ENCODE measurements at places on chromosomes 16 and 17.
A peak's percentile ranks its signal among the peaks of the same experiment; 100 is the strongest.

DNA sequence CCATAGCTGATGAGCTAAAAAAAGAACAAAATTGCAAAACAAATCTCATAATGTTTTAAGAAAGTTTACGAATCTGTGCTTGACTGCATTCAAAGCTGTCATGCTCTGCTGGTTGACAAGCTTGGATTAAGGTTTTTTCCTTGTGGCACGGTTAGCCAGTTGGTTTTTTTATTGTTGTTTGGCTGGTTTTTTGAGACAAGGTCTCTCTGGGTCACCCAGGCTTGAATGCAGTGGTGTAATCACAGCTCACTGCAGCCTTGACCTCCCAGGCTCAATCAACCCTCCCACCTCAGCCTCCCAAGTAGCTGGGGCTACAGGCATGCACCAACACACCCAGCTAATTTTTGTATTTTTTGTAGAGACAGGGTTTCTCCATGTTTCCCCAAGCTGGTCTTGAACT is 45.7 kb downstream of the PHKB start:
- DNase-seq = no peak

GRCh38 chr17:64551461-64551860 is 44.7 kb downstream of the CEP95 start:
- DNase-seq = no peak

GRCh38 chr16:89096768-89097391 is 3.2 kb downstream of the ACSF3 start:
- peak; percentile 11 for DNase-seq

DNA sequence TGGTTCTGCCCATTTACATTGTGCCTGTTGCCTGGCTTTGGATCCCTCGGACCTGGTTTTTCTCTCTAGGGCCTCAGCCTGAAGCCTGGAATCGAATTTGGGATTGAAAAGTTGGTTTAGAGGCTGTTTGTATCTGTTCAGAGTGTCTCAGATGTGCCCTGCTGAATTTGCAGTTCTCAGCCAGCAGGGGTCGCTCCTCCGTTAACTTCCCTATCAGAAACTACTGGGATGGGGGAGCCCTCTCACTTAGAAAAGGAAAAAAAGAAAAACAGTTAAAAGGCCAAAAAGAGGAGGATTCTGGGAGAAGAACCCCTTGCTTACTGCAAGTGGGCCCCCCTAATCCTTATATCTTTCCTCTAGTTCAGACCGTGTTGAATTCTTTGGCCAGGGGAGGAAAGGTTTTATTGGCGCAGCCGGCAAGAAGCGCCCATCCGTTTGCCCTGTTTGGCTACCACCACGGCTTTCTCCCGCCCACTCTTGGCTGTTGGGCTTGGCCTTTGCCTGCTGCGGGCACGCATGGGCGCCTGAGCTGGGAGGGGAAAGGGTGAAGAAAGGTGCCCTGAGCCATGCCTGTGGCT is 8.7 kb downstream of the FZD2 start:
- DNase-seq = no peak

DNA sequence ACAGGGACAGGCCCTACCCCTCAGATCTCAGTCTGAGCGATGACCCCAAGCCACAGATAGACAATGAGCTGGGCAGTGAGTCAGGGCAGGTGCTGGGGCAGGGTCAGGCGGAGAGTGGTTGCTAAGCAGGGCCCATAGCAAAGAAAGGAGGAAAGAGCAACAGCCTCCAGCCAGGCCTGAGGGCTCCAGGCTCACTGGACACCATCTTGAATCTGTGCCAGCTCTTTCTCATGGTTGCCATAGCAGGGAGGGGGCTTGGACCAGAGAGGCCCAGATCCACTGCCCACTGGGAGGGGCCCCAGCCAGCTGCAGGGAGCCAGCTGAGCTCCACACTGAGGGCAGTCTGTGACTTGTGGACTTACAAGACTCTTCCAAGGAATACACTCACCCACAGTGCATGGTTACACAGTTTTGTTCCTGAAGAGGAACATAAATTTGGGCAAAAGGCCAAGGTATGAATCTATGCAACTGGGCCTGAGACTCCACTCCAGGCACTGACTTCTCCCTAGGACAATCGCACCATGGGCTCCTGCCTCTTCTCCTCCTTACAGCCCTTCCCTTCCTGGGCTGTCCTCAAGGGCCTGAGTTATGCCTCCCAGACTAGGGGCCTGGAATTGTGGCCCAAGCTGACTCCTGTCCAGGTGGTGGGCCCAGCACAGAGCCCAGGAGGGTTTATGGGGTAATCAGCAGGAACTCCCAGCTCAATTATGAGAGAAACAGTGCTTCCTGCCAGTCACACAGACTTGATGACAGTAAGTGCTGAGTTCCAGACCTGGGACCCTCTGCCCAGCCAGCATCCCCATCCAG is 59.9 kb downstream of the BEAN1 start:
- no peak for DNase-seq

GRCh38 chr17:31680126-31680525 is 178.9 kb downstream of the COPRS start:
- DNase-seq = no peak

DNA sequence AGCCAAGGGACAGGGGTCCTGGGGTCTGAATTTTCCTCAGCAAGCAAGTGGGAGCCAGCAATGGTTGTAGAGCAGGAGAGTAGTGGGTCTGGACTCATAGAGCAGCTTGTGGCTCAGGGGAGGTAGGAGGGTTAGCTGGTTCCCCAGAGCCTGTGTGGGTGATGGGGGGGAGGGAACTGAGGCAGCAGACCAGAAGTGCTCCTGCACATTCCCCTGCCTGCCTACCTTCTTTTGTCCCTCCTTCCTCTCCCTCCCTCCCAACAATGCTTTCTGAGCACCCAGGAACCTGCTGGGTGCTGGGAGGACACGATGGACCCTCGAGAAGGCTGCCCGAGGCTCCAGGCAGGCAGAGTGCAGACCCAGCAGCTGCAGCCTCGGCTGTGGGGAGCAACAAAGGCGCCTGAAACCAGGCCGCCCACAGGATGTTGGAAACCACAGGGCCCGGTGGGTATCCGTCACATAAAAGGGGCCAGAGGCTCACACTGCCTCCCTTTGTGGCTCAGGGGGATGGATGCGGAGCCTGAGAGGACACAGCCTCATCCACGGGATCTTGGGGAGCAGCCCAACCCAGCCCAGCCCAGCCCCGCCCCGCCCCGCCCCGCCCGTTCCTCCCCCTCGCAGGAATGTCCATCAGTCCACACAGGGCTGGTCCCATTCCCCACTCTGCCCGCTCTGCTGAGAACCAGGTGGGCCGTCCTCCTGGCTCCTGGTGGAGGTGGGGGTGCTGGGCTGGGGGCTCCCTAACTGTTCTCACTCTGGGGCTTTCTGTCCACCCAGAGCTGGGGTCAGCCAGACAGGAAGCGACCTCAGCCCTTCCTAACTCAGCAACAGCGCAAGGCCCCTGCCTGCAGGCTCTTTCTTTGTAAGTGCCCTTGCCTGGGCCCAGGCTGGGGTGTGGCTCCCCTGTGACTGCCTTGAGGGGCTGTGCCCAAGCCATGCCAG is 1.7 kb upstream of the NLRC3 start:
- no peak for DNase-seq

DNA sequence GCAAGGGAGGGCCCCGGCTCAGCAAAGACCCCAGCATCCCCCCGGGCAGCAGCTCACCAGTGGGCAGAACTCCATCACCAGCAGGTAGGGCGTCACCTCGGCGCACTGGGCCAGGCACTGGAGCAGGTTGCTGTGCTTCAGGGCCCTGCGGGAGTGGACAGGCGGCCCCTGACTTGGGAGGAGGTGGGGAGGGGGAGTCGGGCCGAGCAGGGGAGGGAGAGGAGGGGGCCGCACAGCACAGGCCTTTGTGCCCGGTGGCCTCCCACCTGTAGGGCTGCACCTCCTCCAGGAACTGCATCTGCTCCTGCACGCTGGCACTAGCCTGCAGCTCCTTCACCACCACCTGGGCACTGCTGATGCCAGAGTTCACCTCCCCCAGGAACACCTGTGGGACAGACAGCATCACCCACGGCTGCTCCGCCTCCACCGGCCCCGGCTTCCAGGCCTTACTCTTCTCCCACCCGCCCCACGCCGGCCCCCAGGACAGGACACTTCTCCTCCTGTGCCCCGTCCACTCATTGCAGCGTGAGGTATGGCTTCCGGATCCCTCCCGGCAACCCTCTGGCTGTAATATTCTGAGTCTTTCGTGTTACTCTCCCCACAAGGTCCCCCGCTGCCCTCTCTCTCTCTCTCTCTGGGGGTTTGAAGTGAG is 37.7 kb upstream of the PVALEF start:
- DNase-seq = no peak

GRCh38 chr17:31309556-31309955 is 4.3 kb downstream of the EVI2B start:
- DNase-seq = no peak

- DNase-seq = no peak
These were observed 22.3 kb upstream of the PLLP start for GRCh38 chr16:57306676-57307341.

GRCh38 chr16:24538756-24539294 is 541 bp upstream of the RBBP6 start:
- DNase-seq = no peak

DNA sequence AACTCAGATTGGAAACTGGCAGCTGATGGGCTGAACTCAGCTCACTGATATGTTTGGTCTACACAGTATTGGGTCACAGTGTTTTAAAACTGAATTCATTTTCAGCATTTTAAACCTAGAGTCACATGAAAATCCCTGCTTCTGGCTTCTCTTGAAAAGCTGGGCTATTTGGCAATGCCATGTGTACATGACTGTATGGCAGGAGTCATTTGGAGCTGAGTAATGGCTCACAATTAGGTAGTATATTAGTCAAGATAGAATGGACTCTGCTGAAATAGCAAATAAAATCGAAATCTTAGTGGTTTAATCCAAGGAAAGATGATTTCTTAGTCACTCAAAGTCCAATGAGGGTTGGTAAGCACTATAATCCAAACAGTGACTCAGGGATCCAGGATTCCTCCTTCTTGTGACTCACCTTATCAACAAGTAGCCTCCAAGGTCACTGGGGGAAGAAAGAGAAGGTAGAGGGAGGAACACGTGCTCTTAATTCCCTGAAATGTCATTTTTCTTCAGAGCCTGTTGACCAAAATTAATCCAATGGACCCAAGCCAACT is 13.9 kb upstream of the PMP22 start:
- DNase-seq = no peak

DNA sequence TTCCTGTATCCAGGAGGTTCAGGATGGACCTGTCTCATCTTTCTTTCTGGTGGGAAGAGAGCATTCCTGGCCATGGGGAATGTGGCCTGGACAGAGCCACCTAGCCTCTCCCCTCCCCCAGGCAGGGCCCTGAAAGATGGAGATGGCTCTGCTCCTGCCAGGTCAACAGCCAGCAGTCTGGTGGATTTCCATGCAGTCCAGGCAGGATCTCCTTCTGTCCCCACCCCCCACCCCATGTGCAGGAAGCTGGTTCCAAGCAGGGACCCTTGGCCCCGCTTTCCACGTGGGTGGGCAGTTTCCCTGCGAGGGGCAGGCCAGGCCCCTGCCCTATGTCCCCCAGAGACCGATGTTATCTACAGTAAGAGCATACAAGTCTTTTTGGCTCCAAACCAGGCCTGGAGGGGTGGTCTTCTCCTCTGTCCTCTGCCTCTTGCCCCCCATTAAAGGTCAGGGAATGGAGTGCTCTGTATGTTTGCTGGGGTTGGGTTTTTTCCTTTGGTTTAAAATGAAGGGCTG is 240.5 kb downstream of the SEC14L1 start:
- DNase-seq = no peak

DNA sequence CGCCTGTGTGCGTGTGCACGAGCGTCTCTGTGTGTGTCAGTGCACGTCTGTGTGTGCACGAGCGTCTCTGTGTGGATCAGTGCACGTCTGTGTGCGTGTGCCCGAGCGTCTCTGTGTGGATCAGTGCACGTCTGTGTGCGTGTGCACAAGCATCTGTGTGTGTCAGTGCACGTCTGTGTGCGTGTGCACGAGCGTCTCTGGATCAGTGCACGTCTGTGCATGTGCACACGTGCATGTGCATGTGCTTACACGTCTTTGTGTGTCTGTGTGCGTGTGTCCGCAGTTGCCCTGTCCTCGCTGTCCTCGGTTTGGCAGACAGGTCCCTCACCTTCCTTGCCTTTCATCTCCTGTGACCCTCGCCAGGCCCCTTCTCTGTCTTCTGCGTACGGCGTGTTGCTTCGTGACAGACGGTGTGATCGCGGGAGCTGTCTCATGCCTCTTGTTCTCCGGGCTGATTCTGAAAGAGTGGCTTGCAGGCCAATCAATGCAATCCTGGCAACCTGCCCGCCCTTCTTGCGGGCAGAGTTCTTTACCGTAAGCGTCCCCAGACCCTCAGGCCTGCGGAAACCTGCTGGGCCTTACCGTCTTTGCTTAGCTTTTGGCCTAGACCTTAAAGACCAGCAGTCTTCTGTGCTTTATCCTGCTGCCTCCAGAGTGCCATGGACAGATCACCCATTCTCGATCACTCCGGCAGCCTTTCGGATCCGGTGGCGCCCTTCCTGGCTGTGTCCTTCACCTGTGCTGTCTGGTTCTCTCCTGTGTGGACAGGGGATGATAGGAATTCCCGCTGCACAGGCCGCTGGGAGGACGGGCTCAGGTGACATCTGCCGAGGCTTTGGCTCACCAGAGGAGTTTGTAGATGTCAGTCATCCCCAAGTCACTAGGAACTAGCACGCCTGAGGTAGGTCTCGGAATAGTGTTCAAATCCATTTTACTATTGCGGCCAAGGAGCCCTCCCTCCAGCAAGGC is 18.5 kb downstream of the MLYCD start:
- no peak for DNase-seq

DNA sequence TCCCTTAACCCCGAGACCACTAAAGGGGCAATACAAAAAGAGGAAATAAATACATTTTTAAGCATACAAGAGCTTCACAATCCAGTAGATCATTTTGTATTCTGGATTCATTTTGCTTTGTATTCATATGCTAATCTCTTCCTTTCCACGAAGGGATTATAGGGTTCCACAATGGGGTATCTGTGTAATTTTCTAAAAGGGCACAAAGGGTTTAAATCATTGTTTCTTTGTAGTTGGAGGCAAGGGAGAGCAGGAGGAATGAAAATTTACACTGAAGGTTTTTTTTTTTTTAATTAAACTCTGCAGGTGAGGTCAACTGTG is 592 bp upstream of the NUFIP2 start:
- DNase-seq = no peak

GRCh38 chr16:58753711-58754134 is 19.6 kb upstream of the GOT2 start:
- no peak for DNase-seq

DNA sequence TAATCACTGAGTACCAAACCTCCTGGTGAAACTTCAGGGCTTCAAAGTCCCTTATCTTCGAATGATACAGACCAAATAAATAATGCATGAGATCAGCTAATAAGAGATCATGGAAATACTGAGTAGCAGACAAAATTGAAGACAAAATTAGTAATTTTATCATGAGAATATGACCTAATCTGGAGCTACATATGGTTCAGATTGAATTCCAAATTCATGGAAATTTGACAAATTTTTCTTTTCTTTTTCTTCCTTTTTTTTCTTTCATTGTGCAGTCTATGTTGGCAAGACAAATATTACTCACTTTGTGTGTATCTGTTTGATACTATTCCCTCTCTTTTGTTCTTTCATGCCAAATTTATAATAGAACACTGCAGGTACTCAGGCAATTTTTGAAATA is 218.1 kb upstream of the KCNJ16 start:
- no peak for DNase-seq

- DNase-seq = peak; percentile 67
These were observed 289.4 kb downstream of the SEC14L1 start for GRCh38 chr17:77429969-77430752.

Measured in effector memory CD4-positive, alpha-beta T cell (primary cell).